ENCODE measurements at places on chromosomes 1 and 21. TPM values are rescaled to one million over a fixed set of nuclear protein-coding genes. Genes with fewer than 3 reads are reported as not detected.

Gene SDF4
- 28.2 TPM for total RNA-seq

Gene GSTM1
- total RNA-seq, result 16.7 TPM

Gene SLAMF6
- total RNA-seq, result 0.52 TPM

Gene CYP2J2
- total RNA-seq, result 38.1 TPM

Gene IL10RB
- 23.0 TPM for total RNA-seq

Gene DCST2
- not detected for total RNA-seq

Gene ALX3
- total RNA-seq, result not detected

Gene PSRC1
- total RNA-seq, result 1.6 TPM

Gene TTC13
- 20.4 TPM for total RNA-seq

Gene ZSWIM5
- total RNA-seq, result 0.52 TPM

Gene F13B
- total RNA-seq, result not detected

Gene C1orf74
- total RNA-seq, result 3.7 TPM

Gene OR2T12
- not detected for total RNA-seq

Gene OR2T29
- not detected for total RNA-seq

Gene MAEL
- 0.52 TPM for total RNA-seq

Gene HPCA
- not detected for total RNA-seq

Gene POGK
- total RNA-seq, result 12.5 TPM

Gene KPRP
- not detected for total RNA-seq

Gene HHAT
- 4.7 TPM for total RNA-seq

Gene TNFRSF25
- total RNA-seq, result 3.7 TPM

Gene PUM1
- total RNA-seq, result 68.9 TPM
